ENCODE measurements at places on chromosomes 7 and 10. TPM values are rescaled to one million over a fixed set of nuclear protein-coding genes. Genes with fewer than 3 reads are reported as not detected.

GRCh38 chr7:147279964-147280374 is 1163.4 kb downstream of the CNTNAP2 start:
- DNase-seq: no peak

DNA sequence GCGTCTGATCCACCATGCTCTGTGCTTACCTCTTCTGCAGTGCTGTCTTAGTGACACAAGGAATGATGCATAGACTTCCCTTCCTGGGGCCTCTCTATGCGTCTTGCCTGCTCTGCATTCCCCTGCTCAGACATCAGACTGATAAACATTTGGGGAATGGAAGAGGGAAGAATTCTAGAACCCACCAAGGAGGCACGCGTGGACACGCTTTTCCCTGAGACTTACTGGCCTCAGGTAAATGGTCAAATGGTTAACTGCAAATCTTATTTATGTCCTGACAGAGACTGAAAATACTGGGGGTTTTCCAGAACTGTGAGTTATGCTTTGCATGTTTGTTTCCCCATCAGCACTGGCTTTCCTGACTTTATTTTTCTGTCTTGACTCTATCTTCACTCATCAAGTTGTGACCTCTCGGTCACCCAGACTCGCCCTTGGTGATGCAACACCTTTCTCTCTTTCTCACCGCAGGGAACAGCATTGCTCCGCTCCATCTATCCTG is 285.9 kb upstream of the FZD8 start:
- no peak for DNase-seq

DNA sequence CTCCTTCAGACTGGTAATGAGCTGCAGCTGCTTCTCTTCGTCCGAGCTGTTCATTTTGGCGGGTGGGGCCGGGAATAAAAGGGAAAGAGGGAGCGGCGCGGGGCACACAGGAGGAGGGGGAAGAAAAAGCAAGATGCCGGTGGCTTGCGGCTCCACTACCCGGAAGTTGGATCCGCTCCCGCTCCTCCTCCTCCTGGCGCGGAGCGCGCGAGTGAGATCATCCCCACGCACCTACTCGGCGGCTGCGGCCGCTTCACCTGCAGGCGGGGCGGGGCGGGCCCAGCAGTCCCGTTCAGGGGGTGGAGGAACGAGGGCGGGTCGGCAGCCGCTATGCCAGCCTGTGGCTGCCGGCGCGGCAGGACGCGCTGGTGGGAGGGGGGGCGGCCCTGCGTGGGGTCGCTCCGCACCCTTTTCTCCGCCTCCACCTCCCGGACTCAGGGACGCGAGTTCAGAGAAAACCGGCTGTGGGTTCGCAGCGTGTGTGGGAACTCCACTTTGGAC is at the start of gene SHTN1:
TSS of gene SHTN1 (minus strand) at position 162 of the 501 bp plus-strand sequence. CDS start at position 54, 108 bp downstream.
- DNase-seq: peak; percentile 94

- DNase-seq: no peak
These were observed 261.8 kb upstream of the RNF32 start for GRCh38 chr7:156378806-156379205.

DNA sequence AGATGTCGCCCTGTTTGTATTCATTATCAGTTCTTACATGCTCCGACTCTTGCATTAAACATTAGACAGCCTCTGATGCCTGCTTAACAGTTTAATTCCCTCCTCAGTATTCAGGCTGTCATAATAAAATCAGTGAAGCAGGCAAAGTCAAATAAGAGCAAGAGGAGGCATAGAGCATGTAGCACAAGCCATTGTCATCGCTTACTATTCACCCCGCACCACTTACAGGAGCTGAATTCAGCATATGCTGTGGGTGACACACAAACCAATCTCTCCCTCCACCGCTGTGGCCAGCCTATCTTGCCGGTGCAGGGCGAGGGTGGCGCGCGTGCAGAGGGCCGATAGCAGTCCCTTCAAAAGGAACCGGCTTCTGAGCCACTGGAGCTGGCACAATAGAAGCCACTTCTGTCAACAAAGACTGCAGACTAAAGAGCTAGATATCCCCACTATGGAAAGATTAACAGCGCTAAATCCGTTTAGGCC is 433.2 kb upstream of the MGMT start:
- peak; percentile 53 for DNase-seq

DNA sequence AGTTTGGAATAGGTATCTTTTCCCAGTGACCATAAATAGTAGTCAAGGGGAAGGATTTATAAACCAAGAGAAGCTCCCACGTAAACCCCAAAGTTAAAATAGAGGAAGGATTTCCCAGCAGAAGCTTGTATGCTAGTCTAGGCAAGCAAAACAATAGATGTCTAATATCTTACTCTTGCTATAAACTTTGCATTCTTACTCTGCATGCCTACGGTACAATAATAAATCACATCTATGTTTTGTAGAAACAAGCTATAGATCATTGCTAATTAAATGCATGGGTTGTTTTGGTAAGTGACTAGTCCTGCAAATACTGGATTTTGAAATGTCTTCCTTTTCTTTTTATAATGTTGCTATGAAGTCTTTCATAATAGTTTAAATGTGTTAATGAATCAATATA is 585.5 kb downstream of the INHBA start:
- no peak for DNase-seq

- DNase-seq: no peak
These were observed 61.6 kb upstream of the BTRC start for GRCh38 chr10:101292194-101293006.

- DNase-seq: no peak
These were observed 22.2 kb upstream of the CCDC3 start for GRCh38 chr10:13023754-13024153.

- DNase-seq: no peak
These were observed 150.1 kb upstream of the GPR22 start for GRCh38 chr7:107319724-107320228.

PRRT4 gene
- total RNA-seq: not detected

GRCh38 chr10:38007551-38007950 is 2.9 kb upstream of the ZNF33A start:
- DNase-seq: no peak

PNLIP gene
- total RNA-seq: not detected

ZNF655 gene
- 55.8 TPM for total RNA-seq

DNA sequence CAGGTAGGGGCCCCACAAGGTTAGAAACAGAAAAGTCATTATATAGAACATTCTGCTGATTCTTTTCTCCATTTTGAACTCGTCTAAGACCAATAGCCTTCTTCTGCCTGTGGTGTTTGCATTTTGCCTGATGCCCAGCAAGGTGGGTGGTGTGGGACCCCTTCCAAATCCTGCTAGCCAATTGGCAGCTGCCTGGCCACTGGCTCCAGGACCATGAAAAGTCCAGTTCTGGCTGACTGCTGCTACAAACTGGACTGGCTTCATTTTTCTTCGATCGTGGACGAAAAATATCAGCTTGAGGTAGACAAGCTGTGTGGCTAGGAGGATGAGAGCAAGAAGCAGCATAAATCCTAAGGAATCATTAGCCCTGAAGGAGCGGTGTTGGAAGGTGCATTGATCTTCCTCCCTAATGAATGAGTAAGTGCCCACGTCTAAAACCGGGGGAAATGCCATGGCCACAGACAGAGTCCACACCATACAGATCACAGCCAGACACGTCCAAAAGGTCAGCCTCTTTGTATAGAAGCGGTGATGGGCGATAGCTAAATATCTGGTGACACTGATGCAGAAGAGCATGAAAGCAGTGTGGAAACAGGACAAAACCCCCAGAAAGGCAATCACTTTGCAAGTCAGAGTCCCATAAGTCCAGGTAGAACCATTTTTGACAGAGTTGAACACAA is 2.7 kb downstream of the GPR85 start:
- DNase-seq: peak; percentile 3

DNA sequence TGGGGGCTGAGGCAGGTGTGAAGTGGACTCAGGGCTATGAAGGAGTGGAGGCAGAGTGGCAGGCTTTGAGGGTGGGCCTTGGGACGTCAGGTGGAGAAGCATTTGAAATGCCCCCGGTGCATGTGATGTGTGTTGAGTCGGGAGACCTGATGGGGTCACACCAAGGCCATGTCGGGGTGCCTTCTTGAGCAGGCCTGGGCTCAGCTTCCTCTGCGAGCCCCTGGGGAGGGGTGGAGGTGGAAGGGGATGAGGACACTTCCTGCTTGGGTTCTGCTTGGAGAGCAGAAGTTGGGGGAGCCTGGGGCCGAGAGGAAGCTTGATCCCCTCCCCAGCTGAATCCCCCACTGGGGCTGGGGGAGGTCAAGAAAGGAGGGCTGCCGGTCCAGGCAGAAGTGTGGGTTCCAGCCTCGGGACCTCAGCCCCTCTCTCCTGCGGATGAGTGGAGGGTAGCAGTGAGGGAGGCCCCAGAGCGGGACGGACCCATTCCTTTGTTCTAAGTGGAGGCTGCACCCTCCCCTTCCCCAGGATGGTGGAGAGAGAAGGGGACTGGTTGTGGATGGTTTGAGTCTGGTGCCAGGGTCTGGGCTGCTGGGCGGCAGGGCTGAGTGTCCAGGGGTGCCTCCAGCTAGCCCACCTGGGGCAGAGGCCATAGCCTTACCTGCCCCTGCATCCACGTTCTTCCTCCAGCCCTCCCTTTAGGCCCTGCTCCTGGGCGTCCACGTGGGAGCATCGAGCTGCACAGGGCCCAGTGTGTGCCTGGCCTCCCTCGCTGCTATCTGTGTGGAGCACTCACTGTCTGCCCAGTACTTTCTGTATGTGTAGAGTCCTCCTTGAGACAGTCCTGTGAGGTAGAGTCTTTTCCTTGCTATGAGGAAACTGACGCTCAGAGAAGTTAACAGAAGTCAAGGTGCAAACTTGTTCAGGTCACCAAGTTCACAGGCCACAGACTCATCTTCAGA is 36.7 kb downstream of the PRF1 start:
- no peak for DNase-seq

NUDT1 gene
- 4.6 TPM for total RNA-seq

SNX8 gene
- total RNA-seq: 8.3 TPM

NPC1L1 gene
- 1.6 TPM for total RNA-seq

GFRA1 gene
- total RNA-seq: 6.7 TPM

AKR1C8 gene
- not detected for total RNA-seq

- no peak for DNase-seq
These were observed 493 bp downstream of the WDR91 start for GRCh38 chr7:135210888-135211178.

HOXA6 gene
- 12.7 TPM for total RNA-seq

DNA sequence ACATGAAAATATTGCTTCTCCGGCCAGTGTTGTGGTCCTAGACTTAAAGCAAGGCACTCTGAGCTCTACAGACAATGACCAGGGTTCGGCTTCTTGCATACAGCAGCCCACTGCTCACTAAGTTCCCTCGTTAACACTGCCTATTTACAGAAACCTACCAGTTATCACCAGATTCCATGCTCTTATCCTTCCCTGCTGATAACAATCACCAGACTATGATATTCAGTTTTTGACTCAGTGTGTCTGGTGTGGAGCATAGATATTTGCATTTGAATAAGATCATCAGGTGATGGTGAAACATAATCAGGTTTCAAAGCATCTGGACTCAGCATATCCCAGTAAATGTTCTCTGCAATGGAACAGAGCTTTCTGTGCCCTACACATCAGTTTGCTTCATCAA is 182.3 kb downstream of the SNX13 start:
- DNase-seq: no peak

GRCh38 chr7:129066290-129067131 is 11.6 kb upstream of the TNPO3 start:
- DNase-seq: no peak

CLDN3 gene
- 2.6 TPM for total RNA-seq

DNA sequence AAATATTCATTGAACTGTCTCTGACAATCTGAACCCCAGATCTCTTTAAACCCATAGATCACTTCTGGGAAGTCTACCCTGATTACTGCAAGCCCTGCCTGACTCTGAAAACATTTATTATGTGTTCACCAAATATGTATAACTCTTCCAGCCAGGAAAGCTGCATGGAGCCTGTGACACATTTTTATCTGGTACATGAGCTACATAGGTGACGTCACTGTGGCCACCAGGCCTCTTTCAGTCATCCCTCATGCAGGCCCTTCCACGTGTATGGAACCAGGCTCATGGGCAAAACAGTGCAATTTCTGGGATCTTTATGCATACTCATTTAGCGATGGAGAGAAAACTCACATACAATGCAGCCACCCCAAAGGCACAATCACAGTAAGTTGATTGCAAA is 133.9 kb upstream of the NUPR2 start:
- DNase-seq: no peak

- peak; percentile 67 for DNase-seq
These were observed 101.1 kb upstream of the TARP start for GRCh38 chr7:38374507-38374906.

PTCD1 gene
- total RNA-seq: 3.5 TPM

- DNase-seq: no peak
These were observed 8.4 kb upstream of the HBP1 start for GRCh38 chr7:107160389-107160788.

DNA sequence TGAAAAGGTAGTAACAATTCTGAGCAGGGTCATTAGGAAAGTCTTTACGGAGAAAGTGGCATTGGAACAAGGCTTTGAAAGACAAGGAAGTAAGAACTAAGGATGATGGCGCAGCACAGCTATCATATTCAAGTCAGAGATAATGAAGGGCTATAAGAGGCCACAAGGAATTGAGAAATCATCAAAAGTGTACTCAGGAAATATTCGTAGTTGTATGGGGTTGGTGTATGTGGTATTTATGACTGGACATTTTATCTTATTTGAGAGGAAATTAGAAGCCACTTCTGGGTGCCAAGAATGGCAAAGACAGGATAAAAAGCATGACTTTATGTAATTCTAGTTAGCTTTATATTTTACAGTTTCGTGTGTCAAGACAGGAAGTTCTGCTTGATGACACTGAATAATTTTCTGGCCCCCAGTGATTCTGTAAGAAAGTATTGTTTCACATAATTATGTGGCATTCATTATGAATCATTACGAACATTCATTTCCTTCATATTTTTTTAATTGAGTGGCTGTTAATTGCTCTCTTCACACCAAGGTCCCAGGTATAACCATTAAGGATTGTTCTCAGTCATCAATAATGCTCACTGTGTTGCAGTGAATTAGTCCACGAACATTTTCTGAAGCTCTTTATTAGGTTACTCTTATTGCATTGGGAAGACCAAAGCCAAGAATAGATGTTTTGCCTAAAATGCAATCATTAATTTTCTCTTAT is 244.3 kb downstream of the PHF14 start:
- DNase-seq: no peak

AOC1 gene
- total RNA-seq: 0.72 TPM

- no peak for DNase-seq
These were observed 153.5 kb upstream of the ITGB1 start for GRCh38 chr10:33111488-33112051.

Measured in stomach (tissue), 19 donors.